ENCODE measurements at places on chromosomes 2 and 18.

DNA sequence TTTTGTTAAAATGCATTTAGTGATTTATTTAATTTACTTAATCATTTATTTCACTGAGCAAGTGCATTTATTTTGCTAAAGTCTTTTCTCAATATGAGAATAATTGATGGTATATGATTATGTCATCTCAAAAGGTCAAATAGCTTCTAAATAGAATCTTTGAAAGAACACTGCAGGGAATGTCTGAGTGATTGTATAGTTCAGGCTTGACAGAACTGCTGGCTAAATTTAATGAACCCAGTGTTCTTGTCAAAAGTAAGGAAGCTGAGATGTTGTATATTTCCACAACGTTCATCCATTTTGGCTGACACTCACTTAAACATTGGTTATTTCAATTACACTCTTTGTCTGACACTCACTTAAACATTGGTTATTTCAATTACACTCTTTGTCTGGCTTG lies 39.3 kb upstream of the CDH7 start:
- no peak for DNase-seq

GRCh38 chr18:46953195-46953594 lies 35.8 kb downstream of the KATNAL2 start:
- DNase-seq: no peak

GRCh38 chr2:228869636-228870264 lies 401.3 kb downstream of the PID1 start:
- DNase-seq: no peak

DNA sequence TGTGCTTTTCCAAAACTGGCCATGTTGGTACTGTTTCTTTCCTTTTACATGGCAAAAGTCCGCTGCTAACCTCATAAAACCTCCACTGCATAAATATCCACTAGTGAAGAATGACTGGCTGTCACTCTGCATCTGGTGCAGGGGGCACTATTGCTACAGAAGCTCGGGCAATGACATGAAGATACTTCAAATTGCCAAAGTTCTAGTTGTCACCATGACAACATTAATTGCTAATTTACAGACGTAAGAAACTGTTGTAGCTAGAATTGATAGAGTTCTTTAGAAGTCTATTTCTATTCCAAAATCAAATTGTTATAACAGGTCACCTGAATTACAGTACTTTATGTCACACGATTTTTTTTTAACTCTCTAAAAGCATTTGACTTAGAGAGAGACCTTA lies 845 bp downstream of the CFAP210 start:
- no peak for DNase-seq

GRCh38 chr2:83162421-83162820 lies 1296.7 kb downstream of the SUCLG1 start:
- DNase-seq: no peak

DNA sequence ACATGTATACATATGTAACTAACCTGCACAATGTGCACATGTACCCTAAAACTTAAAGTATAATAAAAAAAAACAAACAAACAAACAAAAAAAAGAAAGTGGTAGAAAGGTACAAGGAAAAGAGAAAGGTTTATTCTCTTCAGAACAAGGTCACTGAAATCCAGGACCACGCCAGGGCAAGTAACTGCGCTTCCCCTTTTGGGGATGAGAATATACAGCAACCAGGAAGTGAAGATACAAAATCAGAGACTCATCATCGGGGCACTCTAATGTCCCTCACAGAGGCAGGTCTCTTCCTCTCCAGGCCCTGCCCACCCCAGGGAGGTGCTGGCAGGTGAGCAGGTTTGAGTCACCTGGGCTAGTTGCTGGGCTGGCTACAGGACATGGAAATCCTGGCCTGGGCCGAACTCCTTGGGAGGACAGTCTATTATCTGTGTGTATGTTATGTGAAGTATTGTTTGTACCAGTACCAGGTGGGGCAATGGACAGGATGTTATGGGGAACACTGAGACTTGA lies 100.4 kb upstream of the GPR45 start:
- no peak for DNase-seq

- no peak for DNase-seq
Observed at GRCh38 chr2:26034637-26034992, 731 bp downstream of the RAB10 start.

DNA sequence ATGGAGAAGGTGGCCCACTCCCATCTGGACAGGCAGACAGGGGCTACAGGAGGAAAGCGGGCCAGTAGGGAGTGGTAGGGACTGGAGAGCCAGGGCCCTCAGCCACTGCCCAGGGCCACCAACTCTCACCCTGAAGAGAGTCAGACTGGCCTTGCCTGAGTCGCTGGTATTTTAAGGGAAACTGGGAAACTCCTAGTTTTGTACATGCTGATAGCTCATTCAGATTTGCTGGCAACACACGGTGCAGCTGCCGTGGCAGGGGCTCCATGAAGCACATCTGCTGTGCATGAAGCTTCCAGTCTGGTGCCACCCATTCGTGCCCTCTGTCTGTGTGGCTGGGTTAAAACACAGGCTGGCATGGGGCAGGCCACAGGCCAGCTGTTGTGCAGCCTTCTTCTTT lies 137.3 kb upstream of the GLI2 start:
- no peak for DNase-seq

DNA sequence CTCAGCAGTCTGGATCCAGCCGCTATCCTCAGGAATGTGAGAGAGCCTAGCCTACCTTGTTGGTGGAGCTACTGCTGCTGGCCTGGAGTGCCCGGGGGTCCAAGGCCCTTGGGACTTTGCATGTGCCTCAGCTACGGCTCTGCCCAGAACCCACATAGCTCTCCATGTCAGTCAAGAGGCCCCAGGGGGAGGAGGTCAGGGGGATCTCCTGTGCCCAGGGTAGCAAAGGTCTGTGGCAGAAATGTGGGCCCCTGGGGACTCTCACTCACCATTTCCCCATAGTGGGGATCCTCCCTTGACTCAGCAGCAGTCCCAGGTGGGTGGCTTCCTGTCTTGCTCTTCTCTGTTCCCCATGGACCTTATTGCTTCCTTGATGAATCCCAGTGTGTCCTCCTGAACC lies 342.7 kb upstream of the CHAC2 start:
- DNase-seq: no peak

- DNase-seq: peak; percentile 30
Observed at GRCh38 chr18:61551586-61551985, 218.4 kb downstream of the CDH20 start.

DNA sequence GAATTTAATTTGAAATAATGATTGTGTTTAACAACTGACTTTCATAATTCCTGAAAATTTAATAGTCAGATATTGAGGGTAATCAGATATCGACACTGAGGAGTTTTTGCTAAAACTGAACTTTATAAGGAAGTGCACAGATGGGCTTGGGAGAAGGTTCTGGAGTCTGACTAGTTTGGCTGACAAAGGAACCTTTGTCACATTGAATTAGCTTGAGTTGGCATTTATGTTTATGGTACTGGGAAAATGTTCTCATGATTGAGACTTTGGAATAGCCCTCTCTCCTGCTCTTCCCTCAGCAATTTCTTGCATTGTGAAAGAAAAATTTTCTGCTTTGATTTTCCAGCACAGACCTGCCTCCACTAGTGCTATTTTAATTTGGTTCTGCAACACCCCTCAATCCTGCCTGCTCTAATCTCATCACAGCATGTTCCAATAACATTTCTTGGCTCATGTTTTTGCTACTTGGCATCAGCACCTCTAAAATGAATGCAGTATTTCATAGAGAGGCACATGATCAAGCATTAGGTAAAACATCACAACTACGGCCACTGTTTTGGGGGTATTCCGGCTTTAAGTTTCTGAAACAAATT lies 133.9 kb upstream of the FSHR start:
- no peak for DNase-seq

DNA sequence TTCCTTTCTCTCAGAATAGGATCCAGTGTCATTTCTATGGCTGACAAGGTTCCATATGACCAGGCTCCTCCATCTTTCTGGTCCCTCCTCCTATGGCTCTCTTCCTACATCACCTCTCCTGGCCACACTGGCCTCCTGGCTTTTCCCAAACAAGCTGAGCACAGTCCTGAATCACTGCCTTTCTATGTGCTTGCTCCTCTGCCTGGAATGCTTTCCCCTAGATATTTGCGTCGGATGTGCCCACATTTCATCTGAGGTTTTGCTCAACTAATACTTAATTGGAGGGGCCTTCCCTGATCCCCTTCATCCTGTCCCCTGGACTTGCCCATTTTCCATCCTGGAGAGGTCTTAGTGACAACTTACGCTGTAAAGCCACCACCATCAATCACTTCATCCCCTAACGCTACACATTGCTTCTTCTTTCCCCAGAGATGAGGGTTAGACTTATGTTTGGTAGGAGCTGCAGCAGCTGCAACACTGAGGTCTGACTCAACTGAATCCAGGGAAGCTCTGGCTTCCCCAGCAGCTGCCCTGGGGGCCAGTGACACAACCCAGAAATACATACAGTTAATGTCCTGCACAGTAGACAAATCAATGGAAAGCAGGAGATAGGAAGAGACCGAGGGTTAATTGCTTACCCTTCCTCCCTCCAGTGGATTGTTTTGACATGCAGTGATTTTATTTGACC lies 42.9 kb downstream of the QPCT start:
- no peak for DNase-seq

DNA sequence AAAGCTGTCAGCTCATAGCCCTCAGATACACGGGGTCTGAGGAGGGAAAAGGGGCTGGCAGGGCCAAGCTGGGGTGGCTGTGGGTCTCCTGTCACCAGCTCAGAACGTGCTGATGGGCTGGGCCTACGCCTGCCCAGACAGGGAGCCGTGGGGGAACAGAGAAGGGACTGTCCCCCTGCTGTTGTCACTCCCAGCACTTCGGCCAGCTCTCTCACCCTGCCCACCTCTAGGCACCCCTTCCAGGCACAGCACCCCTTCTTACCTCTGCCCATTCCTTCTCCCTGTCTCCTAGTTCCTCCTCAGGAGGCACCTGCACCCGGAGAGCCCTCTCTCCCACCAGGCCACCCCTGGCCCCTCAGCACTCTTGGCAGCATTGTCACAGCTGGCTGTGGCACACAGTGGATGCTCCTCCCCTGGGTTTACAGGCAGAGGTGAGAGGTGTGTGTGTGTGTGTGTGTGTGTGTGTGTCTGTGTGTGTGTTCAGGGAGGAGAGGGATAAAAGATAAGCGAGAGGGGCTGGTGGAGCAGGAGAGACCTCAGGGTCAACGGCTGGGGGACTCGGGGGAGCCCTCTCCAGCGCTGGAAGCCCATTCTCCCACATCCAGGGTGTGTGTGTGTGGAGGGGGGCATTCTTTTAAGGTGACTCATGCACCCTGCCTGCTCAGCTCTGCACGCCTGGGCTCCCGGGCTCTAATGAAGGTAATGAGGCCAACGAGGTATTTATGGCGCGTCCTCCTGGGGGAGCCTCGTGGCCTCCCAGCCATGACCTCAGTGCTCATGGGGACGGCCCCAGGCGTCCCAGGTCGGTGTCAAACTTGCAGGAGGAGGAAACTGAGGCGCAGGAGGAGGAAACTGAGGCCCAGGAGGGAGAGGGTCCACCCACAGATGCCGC lies 66.1 kb upstream of the SMAD7 start:
- DNase-seq: peak; percentile 63

- DNase-seq: no peak
Observed at GRCh38 chr2:114127372-114127771, 237.5 kb downstream of the ACTR3 start.

DNA sequence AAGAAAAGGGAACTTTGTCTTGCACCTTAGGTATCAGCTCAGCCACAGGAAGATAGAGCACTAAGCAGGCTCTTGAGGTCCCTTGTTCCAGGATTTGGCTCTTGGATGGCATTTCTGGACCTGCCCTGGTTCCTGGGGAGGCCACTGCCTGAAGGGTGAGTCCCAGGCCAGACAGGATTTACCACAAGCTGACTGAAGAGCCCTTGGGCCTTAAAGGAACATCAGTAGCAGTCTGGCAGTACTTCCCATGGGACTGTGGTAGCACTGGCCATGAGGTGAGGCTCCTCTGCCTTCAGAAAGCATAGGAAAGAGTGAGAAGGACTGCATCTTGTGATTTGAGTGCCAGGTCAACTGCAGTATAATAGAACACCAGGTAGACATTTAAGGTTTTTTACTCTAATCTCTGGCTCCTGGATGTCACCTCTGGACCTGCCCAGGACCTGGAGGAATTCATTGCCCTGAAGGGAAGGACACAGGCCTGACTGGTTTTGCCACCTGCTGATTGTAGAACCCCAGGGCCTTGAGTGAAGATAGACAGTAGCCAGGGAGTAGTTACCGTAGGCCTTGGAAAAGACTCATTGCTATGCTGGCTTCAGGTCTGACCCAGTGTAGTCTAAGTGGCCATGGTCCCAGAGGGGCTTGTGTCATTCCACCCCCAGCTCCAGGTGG lies 154.4 kb upstream of the CREB1 start:
- no peak for DNase-seq

GRCh38 chr2:30733876-30734520 lies 73.2 kb downstream of the CAPN13 start:
- no peak for DNase-seq

GRCh38 chr2:194946826-194947225 lies 710.2 kb upstream of the SLC39A10 start:
- DNase-seq: no peak

DNA sequence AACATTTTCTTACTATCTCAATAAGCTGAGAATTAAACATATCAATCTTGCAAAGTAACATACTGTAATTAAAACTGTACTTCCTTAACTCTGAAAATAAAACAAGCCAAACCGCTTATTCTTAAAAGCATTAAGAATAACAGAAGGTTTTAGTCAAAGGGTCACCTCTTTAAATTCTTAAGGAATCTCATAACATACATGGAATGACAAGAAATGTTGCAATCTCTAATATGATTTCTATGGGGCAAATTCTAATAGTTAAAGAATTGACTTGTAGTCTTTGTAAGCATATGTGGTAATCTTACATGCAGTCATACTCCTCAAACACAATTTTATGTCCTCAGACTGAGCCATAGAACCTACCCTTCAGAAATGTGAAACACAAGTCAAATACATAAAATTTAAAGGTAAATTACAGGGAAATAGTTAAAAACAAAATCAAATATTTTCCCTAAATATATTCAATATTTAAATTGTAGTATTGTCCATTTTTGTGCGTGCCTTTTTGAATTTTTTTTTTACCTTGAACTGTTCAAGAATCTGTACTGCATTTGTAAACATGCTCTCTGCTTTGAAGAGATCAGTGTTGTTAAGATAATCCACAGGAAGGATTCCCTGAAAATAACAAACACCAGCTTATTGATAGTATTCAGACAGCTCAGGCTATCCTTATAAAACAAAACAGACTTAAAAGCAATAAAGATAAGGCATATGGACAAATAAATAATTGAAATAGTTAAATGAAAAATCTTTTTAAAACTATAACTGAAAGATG lies 48.2 kb downstream of the PIGN start:
- DNase-seq: no peak

GRCh38 chr2:23627236-23628009 lies 242.4 kb downstream of the KLHL29 start:
- no peak for DNase-seq

DNA sequence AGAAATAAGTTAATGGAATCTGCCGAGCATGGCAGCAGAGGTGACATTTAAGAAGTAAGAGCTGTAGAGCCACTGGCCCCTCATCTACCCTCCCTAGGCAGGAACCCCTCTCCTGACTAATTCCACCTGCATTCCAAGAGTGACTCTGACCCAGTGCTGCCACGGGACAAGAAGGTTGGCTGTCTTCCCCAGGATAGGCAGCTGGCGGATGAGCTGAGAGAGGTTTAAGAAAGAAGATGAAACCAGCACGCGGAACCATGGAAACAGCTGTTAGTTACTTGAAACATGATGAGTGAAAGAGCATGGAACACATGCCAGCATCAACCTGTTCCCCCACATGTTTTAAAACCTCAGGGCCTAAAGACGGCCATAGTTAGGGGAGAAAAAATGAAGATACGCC lies 74.1 kb downstream of the RND3 start:
- no peak for DNase-seq

- no peak for DNase-seq
Observed at GRCh38 chr2:5698134-5698533, 6.0 kb downstream of the SOX11 start.

- no peak for DNase-seq
Observed at GRCh38 chr2:226828191-226828590, 7.7 kb upstream of the RHBDD1 start.

Measured in right kidney (tissue), 9 donors.